ENCODE measurements at places on chromosomes 7 and 10.
A peak's percentile ranks its signal among the peaks of the same experiment; 100 is the strongest.

- DNase-seq, result no peak
Observed at GRCh38 chr7:97751566-97751965, 19.7 kb downstream of the TAC1 start.

GRCh38 chr7:75652788-75653187, 86.0 kb downstream of the HIP1 start:
- no peak for DNase-seq

GRCh38 chr7:25117226-25118047, 7.6 kb downstream of the CYCS start:
- DNase-seq, result no peak

GRCh38 chr10:26567351-26567721, 129.2 kb downstream of the APBB1IP start:
- DNase-seq, result peak; percentile 60

DNA sequence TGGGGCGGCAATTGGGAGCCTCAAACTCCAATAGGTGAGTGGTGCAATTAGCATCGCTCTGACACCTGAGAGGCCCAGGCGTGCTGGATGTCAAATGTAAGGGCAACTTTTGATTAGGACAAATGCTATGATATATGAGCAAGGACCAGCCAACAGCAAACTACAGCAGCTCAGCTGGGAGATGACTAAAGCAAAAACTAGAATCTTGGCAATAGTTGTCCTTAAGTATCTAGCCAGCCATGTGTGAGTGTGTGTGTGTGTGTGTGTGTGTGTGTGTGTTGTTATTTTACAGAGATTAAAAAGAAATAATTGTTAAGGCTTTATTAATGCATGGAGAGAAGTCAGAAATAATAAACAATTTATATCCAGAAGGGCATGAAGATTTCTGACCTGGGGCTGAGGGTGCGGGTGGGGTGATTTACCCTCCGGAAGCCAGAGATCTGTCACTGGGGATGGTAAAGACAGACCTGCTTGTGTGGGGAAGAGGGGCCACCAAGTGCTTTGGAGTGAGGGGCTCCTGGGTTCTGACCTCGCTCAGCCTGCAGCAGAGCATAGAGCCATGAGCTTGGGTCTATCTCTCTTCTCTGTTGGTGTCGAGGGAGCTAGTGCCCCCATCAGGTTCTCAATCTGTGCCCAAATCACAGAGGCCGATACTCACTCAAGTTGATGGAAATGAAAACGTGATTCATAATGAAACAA, 77.3 kb downstream of the EMX2 start:
- DNase-seq, result no peak

DNA sequence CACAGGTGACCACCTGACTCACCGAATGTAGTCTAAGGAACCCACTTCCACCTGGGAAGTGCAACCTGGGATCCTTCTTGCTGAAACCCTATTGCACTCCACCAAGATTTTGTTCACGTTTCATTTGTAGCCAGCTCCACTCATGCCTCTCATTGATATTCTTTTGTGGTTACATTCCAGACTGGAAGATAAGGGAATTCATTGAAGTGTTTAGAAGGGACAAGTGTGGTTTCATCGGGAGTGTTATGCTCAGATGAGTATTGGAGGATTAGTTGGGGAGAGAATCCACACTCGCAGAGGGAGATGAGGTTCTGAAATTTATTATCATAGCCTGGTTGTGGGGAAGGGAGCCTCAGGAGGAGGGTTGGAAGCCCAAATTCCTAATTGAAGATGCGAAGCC, 320.4 kb downstream of the KCNMA1 start:
- DNase-seq, result no peak

- no peak for DNase-seq
Observed at GRCh38 chr7:21414795-21415393, 13.0 kb upstream of the SP4 start.

DNA sequence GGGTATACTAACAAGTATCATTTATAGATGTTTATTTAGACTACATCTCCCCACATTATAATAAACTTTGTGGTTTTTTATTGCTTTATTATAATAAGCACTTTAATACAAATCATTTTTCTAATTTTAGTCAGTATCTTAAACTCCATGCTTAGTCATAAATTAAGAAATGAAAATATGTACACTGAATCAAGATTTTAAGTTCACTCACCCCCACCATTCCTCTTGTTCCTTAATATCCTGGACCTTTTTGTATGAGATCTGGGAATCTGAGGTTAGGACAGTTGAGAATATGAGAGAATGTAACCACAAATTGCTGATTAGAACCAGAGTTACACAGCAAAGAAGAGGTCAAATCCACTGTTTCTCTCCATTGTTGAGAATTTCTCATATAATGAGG, 93.6 kb upstream of the WNT16 start:
- DNase-seq, result no peak

DNA sequence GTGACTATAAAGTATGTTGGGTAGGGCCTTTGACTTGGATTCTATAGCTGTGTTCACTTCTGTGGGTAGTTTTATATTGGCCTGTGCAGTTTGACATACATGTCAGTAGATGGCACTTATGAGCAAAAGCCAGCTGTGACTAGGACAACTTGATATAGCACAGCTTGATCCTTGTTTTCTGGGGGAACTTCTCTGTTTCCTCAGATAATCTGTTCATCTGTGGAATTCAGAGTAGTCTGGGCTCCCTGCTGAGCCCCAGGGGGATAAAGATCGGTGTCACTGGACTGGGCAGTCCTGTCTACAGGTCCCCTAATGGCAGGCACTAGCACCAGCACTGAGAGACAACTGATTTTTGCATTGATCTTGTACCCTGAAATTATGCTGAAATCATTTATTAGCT, 25.4 kb downstream of the CYP2C9 start:
- DNase-seq, result peak; percentile 87

DNA sequence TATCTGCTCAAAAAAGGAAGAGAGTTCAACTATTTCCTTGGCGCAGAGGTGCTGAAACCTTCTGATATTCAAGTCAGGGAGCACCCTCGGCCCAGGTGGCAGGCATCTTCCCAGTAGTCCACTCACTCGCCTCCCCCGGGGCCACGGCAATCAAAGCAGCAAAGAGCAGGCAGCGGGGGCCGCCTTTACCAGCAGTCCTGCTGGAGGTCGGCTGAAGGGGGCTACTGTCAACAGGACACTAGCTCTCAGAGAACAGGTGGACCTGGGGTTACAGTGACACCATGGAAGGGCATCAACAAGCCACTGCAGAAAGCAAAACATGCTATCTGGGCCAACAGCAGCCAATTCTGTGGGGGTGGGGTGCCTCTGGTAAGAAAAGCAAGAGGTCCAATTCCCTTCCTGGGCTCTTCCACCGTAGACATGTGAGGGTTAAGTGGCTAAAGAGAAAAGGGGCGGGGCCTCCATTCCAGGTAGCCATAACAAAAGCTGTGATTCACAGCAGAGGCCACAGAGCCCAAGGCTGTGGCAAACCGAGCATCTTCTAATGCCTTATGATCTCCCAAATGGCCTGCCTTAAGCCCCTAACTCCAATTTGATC, 9.4 kb downstream of the FZD9 start:
- no peak for DNase-seq

GRCh38 chr7:40546616-40547501, 412.1 kb downstream of the SUGCT start:
- no peak for DNase-seq

DNA sequence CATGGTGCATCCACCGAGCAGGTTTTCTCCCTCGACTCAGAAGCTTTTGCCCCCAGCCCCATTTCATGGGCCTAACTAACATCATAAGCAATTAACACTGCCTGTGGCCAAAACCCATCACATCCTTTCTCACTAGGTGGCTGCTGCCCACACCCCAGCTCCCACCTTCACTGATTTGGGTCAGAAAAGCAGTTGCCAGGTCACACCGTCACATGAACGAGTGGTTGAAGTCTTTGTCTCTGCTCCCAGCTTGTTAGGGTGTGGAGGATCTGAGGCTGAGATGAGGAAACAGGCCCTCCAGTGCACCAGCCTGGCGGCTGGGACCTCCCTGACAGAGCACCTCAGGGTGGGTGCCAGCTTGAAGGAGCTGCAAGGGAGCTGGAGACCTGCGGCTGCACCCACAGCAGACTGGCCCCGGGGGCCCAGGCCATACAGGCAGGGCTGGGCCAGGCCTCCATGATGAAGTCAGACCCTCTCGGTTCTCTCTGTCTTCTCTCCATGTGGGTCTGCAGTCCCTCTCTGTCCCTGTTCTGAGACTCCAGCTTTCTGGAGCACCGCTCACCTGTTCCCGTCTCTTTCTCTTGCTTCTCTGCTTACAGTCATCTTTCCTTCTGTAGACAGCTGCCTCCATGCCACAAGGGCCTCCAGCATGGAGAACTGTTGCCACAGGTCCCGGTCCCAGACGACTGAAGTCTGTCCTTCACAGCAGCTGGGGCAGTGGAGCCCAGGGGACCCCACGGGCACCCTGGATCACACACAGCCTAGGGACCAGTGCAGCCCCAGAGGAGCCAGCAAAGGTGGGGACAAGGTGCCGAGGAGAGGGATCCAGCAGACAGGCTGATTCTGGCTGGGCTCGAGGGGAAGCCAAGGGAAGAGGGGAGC, 13.8 kb upstream of the INPP5A start:
- peak; percentile 44 for DNase-seq

DNA sequence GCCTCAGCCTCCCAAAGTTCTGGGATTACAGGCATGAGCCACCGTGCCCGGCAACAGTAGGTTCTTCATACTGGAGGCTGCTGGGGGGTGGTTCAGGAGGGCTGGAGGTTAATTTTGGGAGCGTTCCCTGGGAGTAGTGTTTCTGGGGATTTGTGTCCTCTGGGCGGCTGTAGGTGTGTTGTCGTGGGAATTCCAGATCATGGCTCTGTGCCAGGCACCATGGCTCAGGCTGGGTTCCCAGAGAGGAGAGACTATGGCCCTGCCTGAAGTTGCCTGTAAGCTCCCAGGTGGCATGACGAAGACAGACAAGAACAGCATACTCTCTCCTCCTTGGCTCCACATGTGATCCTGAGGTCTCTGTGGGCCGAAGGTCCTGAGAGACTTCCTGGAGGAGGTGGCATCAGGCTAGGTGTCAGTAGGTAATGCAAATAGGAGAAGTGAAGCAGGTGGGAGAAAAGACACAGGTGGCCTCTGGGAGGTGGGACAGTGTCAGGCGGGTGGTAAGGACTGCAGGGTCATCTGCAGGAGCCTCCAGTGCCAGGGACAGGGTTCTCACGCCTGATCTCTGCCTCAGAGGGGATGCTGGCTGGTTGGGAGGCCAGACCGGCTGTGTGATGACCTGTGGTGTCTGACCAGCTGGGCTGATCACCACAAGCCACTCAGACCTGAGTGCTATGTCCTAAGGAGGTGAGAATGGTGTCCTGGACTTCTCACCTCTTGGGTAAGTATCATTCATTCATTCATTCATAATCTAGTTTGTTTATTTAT, 18.7 kb downstream of the CLIP2 start:
- no peak for DNase-seq

DNA sequence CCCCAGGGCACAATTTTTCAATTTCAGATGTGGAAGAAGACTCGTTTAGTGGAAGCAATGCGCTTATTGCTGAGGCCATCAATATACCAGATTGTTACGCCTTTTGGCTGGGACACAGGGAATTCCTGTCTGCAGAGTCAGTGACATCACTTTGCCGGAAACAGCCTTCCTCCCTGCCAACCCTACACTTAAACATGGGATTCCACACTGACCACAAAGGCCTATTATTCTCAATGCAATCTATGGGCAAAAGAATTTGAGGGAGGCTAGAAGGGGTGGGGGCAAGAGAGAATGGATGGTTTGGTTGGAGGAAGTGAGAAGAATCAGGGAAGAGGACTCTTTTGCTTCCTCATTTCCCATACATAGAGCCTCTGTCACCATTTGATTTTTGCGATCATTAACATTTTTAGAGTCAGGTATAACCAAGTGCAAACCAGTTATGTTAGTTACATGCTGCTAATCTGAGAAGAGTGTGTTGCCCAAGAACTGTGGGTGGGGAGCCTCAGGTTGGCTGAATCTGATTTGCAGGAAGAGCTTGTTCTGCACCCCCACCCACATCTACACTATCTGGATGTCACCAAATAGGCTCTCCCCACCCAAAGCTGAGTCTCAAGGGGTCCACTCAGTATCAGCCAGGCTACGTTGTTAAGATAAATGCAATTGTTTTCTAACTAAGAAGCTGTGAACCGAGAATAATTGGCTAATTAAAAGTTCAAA, 58.2 kb downstream of the ENTPD1 start:
- DNase-seq, result peak; percentile 85

DNA sequence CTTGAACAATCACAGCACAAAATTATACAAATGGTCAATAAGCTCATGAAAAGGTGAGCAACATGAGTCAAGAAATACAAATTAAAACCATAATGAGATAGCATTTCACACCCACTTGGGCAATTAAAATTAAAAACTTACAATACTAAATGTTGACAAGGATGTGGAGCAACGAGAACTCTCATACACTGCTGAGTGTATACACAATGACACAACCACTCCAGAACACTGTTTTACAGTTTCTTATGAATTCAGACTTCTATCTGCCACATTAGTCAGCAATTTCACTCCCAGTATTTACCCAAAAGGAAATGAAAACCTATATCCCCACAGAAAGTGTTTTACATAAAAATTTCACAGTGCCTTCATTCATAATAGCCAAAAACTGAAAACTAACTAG, 31.1 kb downstream of the GDI2 start:
- no peak for DNase-seq

DNA sequence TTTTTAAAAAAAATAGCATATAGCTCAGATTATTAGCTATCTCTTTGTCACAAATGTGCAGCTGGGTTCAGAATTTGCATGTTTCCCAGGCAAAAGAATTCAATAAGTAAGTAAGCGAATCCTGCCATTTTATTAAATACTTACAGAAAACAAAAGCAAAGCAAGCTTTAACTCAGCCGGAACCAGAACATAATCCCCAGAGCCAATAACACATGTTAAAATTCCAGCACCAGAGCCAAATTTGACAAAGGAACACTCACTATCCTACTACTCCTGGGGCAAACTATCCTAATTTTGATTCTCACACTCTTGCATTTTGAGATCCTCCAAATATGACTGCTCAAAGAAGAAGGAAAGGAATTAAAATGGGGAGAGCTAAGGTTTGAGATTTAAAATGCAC, 32.6 kb downstream of the LRRTM3 start:
- no peak for DNase-seq

GRCh38 chr10:72812415-72812752, 81.2 kb upstream of the OIT3 start:
- no peak for DNase-seq

DNA sequence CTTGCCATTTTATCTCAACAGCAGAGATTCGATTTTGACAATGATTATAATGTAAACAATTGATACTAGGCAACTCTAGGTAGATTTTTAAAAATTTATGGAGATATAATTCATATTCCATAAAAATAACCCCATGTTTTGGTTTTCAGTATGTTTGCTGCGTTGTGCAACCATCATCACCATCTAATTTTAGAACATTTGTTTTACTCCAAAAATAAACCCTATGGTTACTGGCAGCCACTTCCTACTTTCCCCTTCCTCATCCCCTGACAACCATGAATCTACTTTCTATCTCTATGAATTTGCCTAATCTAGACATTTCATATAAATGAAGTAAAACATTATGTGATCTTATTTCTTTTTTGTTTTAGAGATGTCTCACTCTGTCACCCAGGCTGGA, 401.9 kb downstream of the THSD7A start:
- no peak for DNase-seq

All from islet precursor cell (in vitro differentiated cells).